ENCODE measurements at places on chromosomes 1 and 21.

- DNase-seq = no peak
These were observed 24.2 kb upstream of the KLHDC8A start for GRCh38 chr1:205380882-205381281.

- no peak for DNase-seq
These were observed 41.4 kb upstream of the CACYBP start for GRCh38 chr1:174958396-174958795.

GRCh38 chr1:35454616-35455015, 102.6 kb downstream of the KIAA0319L start:
- peak; percentile 53 for DNase-seq

DNA sequence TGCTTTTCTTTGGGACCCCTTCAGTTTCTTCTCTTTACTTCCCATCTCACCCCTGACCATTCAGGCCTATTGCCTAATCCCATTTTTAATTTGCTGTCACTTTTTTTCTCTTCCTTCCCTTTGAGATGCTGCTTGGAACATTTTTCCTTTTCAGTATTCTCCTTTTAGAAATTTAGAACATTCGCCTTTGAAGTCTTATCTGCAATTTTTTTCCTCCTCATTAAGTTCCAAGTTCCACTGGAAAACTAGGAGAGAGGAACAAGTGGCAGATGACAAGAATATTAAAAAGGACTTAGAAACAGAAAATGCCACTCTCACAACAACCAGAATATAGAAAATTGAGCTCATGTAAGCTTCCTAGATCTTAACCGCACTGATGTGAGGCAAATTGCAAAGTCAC, 126.6 kb downstream of the PSMG1 start:
- no peak for DNase-seq

- DNase-seq = no peak
These were observed 93.6 kb upstream of the ACTRT2 start for GRCh38 chr1:2927393-2928360.

DNA sequence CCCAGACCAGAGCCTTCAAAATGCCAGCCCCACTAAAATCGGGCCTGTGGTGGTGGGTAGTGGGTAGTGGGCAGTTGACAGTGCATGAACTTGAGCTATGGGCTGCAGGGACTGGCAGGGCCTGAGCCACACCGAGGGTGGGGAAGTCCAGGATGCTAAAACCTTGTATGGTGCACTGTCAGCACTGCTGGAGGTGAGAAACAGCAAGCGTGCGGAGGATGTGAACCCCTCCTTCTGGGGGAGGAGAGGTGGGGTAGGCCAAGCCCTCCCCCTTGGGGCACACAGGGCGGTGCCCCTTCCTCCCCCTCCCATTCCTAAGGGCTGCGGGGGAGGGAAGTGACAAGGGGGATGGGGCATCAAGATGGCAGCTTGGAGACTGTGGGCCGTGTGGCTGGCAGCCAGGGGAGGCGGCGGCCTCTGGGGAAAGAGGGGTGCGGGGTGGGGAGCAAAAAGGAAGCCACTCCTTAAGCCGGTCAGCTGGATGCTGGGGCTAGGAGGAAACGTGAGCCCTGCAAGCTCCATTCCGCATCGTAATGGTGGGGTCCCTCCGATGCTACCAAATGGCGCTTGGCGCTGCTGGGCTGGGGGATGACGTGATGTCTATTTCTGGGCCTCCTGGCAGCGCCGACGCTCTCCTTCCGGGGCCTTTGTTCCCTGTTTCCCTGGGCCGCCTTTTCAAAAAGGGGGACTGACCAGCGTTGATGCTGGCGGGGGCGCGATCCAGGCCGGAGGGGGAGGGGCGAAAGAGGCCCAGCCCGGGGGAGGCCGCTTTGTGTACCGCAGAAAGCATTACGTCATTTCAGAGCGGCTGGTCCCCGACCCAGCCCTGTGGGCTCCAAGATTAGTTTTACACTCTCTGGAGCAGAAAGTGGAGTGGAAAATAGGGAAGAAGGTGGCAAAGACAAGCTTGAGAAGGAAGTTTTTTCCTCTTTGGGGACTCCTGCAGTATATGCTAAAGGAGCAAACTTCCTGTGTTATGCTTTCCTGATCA, 809 bp downstream of the SYT11 start:
- peak; percentile 73 for DNase-seq

DNA sequence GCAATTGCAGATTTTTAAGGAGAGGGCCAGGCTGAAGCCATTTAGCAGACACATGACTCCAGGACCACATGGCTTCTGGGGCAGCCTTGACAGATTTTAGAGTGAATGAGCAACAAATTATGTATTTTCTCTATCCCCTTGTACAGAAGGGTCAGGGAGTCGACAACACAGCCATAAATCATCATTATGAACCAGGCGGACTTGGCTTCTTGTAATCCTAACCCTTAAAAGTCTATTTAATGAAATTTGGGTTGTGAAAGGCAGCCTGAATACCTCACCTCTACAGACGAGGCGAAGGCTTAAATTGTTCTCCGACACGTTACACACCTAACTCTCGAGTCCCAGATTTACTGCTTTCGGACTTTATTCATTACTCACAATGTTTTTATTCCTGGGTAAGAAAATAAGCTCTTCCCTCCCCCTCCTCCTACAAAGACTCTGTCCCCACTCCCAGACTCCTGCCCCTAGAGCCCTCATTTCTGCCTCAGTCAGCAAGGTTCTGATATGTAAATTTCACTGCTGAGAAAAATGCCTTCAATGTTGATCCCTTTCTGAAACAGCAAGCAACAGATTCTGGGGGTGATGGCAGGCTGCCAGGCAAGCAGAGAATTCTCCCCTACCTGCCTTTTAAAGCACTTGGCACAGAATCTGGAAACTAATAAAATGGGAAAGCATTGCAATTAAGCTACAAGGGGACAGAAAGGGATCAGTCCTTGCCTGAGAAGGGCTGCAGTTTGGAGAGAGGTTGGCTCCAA, 51.6 kb downstream of the PLPP3 start:
- no peak for DNase-seq

GRCh38 chr1:200128944-200129879, 101.7 kb downstream of the NR5A2 start:
- DNase-seq = no peak

DNA sequence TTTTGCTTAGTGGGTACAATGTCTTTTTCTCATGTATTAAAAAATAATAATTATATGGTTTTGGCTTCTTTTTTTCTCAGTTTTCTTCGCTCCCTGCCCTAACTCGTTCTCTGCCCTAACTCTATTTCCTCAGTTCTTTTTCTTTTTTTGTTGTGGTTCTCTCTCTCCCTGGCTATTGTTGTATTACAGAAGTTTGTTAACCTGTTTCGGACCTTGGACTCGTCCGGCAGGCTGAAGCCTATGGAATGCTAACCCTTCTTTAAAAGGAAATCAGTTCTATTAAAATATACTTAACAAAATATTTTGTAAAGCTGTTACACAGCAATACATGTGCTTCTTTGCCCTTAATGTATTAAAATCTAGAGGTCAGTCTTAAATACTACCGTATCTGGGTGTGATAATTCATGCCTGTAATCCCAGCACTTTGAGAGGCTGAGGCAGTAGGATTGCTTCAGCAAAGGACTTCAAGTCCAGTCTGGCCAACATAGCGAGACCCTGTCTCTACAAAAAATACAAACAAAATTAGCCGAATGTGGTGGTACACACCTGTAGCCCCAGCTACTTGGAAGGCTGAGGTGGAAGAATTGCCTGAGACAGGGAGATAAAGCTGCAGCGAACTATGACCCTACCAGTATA, 64.1 kb downstream of the ANGPTL1 start:
- DNase-seq = no peak

Data from brain microvascular endothelial cell (primary cell).